ENCODE measurements at places on chromosomes 5 and 9. TPM values are rescaled to one million over a fixed set of nuclear protein-coding genes. Genes with fewer than 3 reads are reported as not detected.

The CDH18 gene
- not detected for total RNA-seq

The PCDHGB1 gene
- not detected for total RNA-seq

The CCNI2 gene
- 6.2 TPM for total RNA-seq

DNA sequence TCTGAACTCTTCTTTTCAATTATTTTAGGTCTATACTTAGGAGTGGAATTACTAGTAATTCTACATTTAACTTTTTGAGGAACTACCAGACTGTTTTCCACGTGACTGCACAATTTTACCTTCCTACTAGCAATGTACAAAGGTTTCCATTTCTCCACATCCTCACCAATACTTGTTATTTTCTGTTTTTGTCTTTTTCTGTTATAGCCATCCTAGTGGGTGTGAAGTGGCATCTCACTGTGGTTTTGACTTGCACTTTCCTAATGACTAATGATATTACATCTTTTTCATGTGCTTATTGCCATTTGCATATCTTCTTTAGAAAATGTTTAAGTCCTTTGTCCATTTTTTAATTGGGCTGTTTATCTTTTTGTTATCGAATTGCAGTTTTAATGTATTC lies 136.9 kb upstream of the EGFLAM start:
- DNase-seq = no peak

DNA sequence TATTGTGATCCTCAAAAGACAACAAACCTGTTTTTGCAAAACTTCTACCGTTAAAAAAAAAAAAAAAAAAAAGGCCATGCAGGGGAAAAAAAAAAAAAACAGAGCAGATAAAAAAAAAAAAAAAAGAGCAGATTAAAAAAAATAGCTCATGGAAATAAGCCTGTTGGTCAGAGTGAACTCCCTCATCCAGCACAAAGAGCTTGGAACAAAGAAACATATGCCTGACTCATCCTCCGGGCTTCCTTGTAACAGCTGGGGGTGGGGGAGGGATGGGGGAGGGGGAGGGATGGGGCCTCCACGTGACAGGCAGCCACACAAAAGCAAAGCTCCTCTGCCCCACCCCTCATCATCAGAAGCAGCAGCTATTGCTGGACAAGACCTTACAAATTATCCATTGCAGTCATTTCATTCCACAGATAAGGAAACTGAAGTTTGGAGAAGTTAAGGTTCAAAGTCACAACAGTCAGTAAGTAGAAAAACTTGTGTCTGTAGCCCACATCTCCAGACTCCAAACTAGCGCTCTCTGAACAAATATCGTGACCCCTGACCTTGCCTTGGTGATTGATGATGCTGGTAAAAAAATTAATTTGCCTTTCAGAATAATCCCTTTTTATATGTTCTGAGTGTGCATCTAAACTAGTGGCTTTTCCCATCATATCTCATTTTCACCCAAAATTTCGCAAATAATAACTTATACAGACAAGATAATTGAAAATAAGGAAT lies 38.9 kb downstream of the SLC35D2 start:
- no peak for DNase-seq

- DNase-seq = no peak
Measured at GRCh38 chr5:14859150-14859549, 12.4 kb downstream of the ANKH start.

GRCh38 chr9:27625751-27626150 lies 52.5 kb upstream of the C9orf72 start:
- no peak for DNase-seq
